Anterior cingulate cortex (tissue), 58 donors: ENCODE measurements at places on chromosomes 16 and 17.

DNA sequence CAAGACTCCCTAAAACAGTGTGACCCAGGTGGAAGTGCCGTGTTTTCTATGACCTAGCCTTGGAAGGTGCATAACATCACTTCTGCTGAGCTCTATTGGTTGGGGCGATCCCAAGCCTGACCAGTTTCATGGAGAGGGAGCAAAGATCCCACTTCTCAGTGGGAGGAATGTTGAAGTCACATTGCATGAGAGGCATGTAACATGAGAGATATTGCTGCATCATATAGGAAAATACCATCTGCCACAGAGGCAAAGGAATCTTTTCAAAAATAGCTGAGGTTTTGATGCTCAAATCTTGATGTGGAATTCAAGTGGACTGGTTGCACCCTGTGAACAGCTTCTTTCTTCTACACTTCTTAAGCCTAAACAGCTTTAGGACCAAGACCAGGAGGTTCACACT lies 56.4 kb upstream of the NLRP1 start:
- no peak for DNase-seq

DNA sequence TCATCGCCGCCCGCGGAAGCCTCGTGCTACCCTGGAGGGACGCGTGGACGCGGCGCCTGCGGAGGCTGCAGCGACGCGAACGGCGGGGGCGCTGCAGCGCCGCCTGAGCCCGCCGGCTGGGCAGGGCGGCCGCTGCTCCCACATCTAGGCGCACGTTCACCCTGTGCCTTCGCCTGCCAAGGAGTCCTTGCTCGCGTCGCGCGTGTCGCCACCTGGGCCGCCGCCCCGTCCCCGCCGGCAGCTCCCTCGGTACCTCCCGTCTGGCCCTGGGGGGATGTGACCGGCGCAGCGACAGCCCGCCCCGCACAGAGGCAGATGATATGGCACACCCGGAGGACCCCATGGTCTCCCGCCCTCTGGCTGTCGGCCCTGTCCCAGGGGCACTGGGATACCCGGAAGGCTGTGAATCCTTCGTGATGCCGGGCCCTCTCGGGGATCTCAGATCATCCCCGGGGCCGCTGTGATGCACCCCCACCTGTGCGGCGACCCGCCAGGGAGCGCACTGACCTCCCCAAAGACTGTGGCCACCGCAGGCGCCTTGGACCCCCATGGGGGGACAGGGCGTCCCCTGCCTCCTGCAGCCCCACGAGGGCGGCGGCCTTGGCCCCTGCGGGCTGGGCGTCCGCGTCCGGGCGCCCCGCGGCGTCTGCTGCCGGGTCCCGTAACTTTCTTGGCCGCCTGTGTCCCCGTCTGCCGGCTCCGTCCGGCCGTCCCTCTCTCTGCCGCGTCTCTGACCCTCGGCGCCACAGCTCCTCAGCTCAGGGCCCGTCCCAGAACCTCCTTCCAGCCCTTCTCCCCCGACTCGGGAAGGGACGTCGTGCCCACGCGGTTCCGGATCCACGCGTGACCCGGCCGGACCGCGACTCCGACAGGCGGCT lies 689 bp upstream of the TBC1D24 start:
- peak; percentile 15 for DNase-seq

- DNase-seq = no peak
These were observed 10.6 kb downstream of the CHMP1A start for GRCh38 chr16:89646906-89647305.

- no peak for DNase-seq
These were observed 33.0 kb upstream of the SEC14L1 start for GRCh38 chr17:77107506-77108433.

DNA sequence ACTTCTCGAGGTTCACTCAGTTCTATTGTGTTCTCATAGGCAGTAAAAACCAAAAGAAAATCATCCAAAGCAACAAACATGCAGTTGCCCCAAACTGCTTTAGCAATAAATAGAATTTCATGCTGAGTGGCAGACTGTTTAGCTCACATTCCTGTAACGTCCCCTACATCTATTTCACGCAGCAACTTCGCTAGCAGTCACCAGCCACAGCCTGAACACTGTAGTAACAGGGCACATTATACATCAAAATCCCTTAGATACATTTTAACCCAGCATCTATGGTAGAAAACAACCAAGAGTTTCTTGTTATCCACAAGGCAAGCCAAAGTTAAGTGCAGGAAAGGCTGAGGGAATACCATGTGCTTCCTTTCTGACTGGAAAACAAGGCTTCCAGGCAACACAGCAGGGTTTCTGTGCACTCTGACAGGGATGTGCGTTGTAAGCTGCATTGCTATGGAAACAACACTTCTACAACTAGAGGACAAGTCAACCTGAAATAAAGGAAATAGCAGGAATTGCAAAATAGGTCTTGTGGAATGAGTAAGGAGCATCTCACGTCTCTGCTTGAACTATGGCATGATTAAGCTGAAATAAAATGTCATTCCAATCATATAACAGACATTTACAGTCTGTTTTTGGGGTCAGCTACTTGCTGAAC lies 55.4 kb downstream of the CFDP1 start:
- DNase-seq = no peak

GRCh38 chr16:88467541-88467944 lies 14.5 kb downstream of the ZFPM1 start:
- no peak for DNase-seq

DNA sequence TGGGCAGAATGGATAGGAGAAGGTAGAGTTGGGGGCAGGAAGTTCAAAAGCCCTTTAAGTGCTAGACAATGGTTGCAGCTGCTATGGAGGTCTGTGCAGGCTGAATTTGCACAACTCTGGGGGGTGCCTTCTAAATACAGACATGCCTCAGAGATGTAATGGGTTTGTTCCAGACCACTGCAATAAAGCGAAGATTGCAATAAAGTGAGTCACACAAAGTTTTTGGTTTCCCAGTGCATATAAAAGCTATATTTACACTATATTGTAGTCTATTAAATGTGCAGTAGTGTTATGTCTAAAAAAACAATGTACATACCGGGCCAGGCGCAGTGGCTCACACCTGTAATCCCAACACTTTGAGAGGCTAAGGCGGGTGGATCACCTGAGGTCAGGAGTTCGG lies 60.5 kb upstream of the MYOCD start:
- no peak for DNase-seq

DNA sequence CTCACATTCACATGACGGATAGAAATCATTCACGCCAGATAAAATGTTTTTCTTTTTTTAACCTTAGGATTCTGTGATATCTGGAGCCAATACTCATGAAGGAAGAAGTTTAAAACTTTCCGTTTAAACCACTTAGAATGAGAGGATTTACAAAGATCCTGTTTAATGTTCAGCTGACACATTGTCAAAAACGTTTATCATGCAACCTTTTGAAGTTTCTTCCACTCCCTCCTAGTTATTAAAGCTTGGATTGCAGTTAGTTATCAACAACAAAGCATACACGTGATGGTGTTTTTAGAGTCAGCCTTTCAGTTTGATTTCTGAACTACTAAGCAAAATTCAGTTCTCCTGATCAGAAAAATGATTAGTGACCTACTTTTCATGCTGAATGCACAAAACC lies 143.3 kb upstream of the AXIN2 start:
- DNase-seq = no peak

- no peak for DNase-seq
These were observed 348.9 kb downstream of the TMEM114 start for GRCh38 chr16:8241408-8241807.

DNA sequence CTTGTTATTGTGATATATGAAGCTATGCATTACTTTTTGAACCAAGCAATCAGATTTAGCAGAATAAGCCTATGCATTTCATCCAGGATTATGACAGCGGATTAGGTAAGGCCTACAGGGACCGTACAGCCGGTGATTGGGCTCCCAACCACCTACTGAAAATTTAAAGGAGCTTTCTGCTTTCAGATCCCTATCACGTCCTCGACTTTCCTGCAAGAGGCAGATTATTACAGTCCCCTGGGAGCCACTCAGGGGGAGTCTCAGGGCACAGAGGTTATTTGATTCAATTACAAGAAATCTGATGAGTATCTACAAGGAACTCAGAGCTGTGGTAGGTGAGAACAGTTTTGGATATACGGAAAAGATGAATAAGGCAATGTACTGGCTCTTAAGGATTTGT lies 80.7 kb downstream of the HS3ST3B1 start:
- DNase-seq = no peak

GRCh38 chr16:75011634-75012307 lies 12.9 kb downstream of the ZNRF1 start:
- DNase-seq = no peak

DNA sequence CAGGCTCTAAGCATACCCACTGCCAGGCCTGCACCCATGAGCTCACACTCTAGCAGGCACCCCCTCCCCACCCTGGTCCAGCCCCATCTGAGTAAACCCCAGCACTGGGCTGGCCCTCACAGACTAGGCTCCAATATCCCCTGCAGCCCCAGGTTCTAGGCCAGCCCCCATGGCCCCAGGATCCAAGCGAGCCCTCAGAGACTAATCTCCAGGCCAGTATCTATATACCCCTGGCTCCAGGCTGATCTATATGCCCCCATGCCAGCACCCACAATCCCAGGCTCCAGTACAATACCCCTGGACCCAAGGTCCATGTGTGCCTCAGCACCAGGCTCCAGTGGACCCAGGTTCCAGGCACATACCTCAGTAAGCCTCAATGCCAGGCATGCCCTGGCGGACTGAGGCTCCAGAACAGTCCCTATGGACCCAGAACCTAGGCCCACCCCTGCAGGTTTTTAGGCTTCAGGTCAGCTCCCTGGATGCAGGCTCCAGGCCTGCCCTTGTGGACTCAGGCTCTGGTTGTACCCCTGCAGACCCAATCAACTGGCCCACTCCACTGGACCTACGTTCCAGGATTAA lies 38.5 kb downstream of the POLR3E start:
- DNase-seq = no peak

DNA sequence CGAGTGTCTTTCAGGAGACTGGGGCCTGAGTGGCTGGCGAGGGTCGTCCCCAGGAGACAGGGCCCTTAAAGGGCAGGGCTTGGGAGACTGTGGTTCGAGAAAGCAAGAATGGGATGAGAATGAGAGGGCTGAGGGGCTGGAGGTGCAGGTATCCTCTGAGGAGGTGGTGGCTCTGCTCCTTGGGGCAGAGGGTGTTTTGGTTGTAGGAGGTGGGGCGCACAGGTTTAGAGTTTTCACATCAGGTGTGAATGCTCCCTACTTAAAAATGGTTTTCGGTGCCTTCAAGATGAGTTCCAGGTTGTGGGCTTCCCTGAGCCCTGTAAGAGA lies 430 bp downstream of the BCAS3 start:
- no peak for DNase-seq

DNA sequence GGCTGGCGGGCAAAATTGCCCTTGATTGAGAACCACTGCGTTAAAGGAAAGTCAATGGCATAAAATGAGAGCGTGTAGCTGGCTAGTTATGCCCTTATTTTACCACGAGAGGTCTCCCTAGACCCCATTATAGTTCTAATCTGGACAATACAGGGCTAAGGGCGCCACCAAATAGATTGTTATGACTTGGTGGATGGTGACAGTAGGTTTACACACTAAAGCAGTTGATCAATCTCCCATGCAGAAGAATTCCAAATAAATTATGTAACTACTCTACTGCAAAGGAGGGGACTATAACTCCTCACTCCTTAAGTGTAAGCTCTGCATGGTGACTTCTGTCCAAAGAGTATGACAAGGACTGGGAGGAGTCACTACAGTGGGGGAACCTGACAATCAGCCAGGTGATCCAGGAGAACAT lies 20.4 kb upstream of the YPEL2 start:
- DNase-seq = no peak

- DNase-seq = no peak
These were observed 3.1 kb downstream of the NUDT21 start for GRCh38 chr16:56448005-56448404.
